ENCODE measurements at places on chromosomes 3 and 15. TPM values are rescaled to one million over a fixed set of nuclear protein-coding genes. Genes with fewer than 3 reads are reported as not detected.

Gene PDE12
- total RNA-seq = 18.3 TPM

Gene SLC22A13
- 0.60 TPM for total RNA-seq

Gene CLDN11
- 13.5 TPM for total RNA-seq

Gene PARP15
- 10.3 TPM for total RNA-seq

Gene DAPK2
- total RNA-seq = 109 TPM

Gene CPNE9
- total RNA-seq = not detected

Gene RNU5B-1
- total RNA-seq = not detected

DNA sequence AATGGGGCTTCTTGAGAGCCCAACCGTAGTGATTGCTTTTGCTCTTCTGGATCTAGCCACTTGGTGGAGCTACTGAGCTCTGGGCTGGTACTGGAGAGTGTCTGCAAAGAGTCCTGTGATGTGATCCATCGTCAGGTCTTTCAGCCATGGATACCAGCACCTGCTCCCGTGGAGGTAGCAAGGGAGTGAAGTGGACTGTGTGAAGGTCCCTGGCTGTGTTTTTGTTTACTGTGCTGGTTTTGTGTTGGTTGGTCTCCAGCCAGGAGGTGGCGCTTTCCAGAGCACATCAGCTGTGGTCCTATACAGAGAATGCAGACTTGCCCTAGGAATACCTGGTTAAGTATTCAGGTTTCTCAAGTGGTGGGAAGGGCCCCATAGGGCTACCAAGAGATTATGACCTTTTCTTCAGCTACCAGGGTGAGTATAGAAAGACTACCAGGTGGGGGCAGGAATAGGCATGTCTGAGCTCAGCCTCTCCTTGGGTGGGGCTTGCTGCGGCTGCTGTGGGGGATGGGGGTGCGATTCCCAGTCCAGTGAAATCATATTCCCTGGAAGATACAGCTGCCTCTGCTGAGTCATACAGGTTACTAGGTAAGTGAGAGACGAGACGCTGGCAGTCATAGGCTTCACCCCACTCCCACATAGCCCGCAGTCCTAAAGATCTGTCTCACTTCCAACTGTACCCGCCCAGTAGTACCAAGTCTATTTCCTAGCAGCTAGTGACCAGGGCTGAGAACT is 733.7 kb downstream of the ZNF385D start:
- H3K27ac ChIP-seq = no peak overlapping the region
- no peaks in the 10 kb centered on the region for H3K4me1 ChIP-seq
- no peak overlapping the region for H3K4me3 ChIP-seq

- H3K27me3 ChIP-seq = no peaks in the 10 kb centered on the region
- H3K27ac ChIP-seq = no peak overlapping the region
- H3K36me3 ChIP-seq = no peaks in the 10 kb centered on the region
- no peaks in the 10 kb centered on the region for H3K4me1 ChIP-seq
- no peak for DNase-seq
- H3K4me3 ChIP-seq = no peak overlapping the region
Observed at GRCh38 chr3:26100176-26100575, 310.3 kb downstream of the OXSM start.

- H3K4me1 ChIP-seq = no peaks in the 10 kb centered on the region
- no peak overlapping the region for H3K27ac ChIP-seq
- DNase-seq = no peak
- H3K4me3 ChIP-seq = no peak overlapping the region
- no peaks in the 10 kb centered on the region for H3K36me3 ChIP-seq
Observed at GRCh38 chr3:89025185-89025584, 82.2 kb upstream of the EPHA3 start.

- no peak overlapping the region for H3K4me3 ChIP-seq
- H3K4me1 ChIP-seq = no peaks in the 10 kb centered on the region
- H3K27me3 ChIP-seq = no peaks in the 10 kb centered on the region
- H3K27ac ChIP-seq = no peak overlapping the region
- H3K36me3 ChIP-seq = no peaks in the 10 kb centered on the region
Observed at GRCh38 chr3:113006359-113007056, 15.7 kb downstream of the GTPBP8 start.

GRCh38 chr3:147365196-147366115 is 40.9 kb downstream of the ZIC4 start:
- H3K4me1 ChIP-seq = no peaks in the 10 kb centered on the region
- no peak overlapping the region for H3K4me3 ChIP-seq
- no peaks in the 10 kb centered on the region for H3K36me3 ChIP-seq
- no peak for DNase-seq
- H3K27me3 ChIP-seq = peaks cover 99% of the 10 kb centered on the region
- no peak overlapping the region for H3K27ac ChIP-seq

DNA sequence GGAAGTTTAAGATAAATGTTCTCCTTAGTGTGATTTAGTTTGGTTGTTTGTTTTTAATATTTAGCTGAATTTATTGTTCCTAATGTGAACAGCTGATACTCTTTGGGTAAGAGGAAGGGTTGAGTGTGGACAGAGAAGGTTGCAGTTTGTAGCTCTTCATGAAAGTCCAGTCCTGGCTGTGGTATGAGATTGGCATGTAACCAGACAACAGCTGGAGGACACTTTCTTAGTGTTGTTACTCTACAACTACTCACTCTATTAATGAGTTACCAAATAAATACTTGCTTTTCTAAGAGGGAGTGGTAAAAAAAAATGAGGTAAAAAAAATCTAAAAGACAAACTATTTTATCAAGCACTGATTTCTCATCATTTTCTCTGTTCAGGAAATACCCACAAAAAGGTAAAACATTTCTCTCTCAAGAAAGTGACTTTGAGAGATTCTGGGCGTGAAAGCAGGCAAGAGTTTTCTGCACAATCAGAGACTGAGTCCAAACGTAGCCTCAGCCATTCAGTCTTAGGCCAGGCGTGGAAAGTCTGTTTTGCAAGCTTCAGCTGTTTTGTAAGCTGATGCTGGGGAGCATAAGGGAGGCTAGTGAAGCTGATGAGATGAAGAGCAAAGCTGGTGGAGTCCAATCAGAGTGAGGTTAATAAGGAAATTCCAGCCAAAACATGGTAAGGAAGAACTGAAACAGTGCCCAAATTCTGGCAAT is 138.5 kb upstream of the ARPP21 start:
- H3K27me3 ChIP-seq = no peaks in the 10 kb centered on the region
- no peak overlapping the region for H3K4me3 ChIP-seq
- no peaks in the 10 kb centered on the region for H3K4me1 ChIP-seq
- H3K36me3 ChIP-seq = no peaks in the 10 kb centered on the region

GRCh38 chr3:172285844-172286243 is 162.4 kb downstream of the GHSR start:
- H3K27ac ChIP-seq = no peak overlapping the region
- DNase-seq = no peak
- H3K4me3 ChIP-seq = no peak overlapping the region
- no peaks in the 10 kb centered on the region for H3K27me3 ChIP-seq
- no peaks in the 10 kb centered on the region for H3K36me3 ChIP-seq

GRCh38 chr3:38032328-38032865 is 3.0 kb upstream of the PLCD1 start:
- peaks cover 8% of the 10 kb centered on the region for H3K27me3 ChIP-seq
- no peaks in the 10 kb centered on the region for H3K36me3 ChIP-seq
- H3K27ac ChIP-seq = no peak overlapping the region

- H3K27ac ChIP-seq = no peak overlapping the region
- H3K4me3 ChIP-seq = no peak overlapping the region
- H3K27me3 ChIP-seq = no peaks in the 10 kb centered on the region
- H3K36me3 ChIP-seq = no peaks in the 10 kb centered on the region
- no peak for DNase-seq
Observed at GRCh38 chr3:49026536-49026935, 2.7 kb downstream of the IMPDH2 start.

- DNase-seq = no peak
- no peaks in the 10 kb centered on the region for H3K4me1 ChIP-seq
- H3K36me3 ChIP-seq = no peaks in the 10 kb centered on the region
- H3K4me3 ChIP-seq = no peak overlapping the region
- no peak overlapping the region for H3K27ac ChIP-seq
Observed at GRCh38 chr15:74062671-74063070, 19.7 kb downstream of the GOLGA6A start.

- no peak overlapping the region for H3K27ac ChIP-seq
- no peaks in the 10 kb centered on the region for H3K4me1 ChIP-seq
- no peaks in the 10 kb centered on the region for H3K36me3 ChIP-seq
Observed at GRCh38 chr15:100802421-100803170, 77.0 kb upstream of the ALDH1A3 start.

GRCh38 chr3:18843983-18844382 is 304.3 kb upstream of the KCNH8 start:
- H3K27ac ChIP-seq = no peak overlapping the region
- DNase-seq = no peak
- H3K4me1 ChIP-seq = no peaks in the 10 kb centered on the region
- no peaks in the 10 kb centered on the region for H3K36me3 ChIP-seq
- H3K4me3 ChIP-seq = no peak overlapping the region

- H3K4me3 ChIP-seq = no peak overlapping the region
- no peaks in the 10 kb centered on the region for H3K4me1 ChIP-seq
- H3K27ac ChIP-seq = no peak overlapping the region
- H3K36me3 ChIP-seq = no peaks in the 10 kb centered on the region
- DNase-seq = no peak
Observed at GRCh38 chr3:64935971-64936370, 248.2 kb upstream of the ADAMTS9 start.

DNA sequence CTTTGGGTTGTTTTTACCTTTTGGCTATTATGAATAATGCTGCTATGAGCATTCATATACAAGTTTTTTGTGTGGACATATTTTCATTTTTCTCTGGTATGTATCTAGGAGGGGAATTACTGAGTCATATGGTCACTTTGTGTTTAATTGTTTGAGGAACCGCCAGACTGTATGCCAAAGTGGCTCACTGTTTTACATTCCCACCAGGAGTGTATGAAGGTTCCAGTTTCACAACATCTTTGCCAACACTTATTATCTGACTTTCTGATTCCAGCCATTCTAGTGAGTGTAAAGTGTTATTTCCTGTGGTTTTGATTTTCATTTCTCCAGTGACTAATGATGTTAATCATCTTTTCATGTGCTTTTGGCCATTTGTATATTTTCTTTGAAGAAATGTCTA is 51.8 kb downstream of the CMTM7 start:
- no peaks in the 10 kb centered on the region for H3K4me1 ChIP-seq
- H3K27ac ChIP-seq = no peak overlapping the region
- H3K27me3 ChIP-seq = no peaks in the 10 kb centered on the region
- DNase-seq = no peak
- H3K36me3 ChIP-seq = no peaks in the 10 kb centered on the region
- H3K4me3 ChIP-seq = no peak overlapping the region

DNA sequence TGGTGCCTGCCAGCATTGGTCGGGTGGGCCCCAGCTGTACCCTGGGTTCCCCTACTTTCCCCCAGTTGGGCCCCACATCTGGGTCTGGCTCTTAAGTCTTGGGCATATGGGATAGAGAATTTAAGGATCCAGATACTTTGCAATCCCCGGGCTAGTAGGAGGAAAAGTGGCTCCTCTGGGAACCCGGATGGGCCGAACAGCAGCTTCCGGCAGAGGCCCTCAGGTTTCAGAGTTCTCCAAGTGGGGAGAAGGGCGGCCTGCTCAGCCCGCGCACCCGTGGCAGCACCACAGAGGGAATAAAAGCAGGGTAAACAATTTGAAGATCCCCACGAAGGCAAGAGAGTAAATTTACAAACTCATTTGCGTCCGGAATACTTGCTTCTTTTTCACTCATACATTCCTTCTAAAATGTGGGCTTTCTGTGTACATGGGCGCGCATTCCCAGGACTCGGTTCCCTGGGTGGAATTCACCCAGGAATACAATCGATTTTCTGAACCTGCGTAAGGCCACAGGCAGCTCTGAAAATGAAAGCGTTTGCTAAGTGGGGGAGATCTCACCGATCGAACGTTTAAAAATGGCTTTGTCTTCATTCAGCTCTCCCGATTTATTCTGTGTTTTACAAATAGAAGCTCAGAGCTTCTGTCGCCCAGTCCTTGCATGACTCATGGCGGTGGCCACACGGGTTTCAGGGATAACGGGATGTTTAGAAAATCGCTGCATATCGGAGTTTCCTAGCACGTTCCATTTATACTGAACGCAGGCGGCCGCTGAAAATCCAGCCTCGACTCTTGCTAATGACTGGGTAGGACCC is 74.0 kb upstream of the POLG start:
- peak overlapping the region; percentile 11 for H3K4me3 ChIP-seq
- no peak for DNase-seq
- H3K4me1 ChIP-seq = peaks cover 48% of the 10 kb centered on the region
- H3K36me3 ChIP-seq = no peaks in the 10 kb centered on the region
- H3K27me3 ChIP-seq = peaks cover 100% of the 10 kb centered on the region
- no peak overlapping the region for H3K27ac ChIP-seq

GRCh38 chr3:182406786-182407185 is 386.5 kb upstream of the ATP11B start:
- H3K36me3 ChIP-seq = no peaks in the 10 kb centered on the region
- no peaks in the 10 kb centered on the region for H3K27me3 ChIP-seq
- no peak overlapping the region for H3K4me3 ChIP-seq
- H3K27ac ChIP-seq = no peak overlapping the region

GRCh38 chr15:65827065-65827464 is 35.0 kb upstream of the DENND4A start:
- H3K27ac ChIP-seq = no peak overlapping the region
- no peaks in the 10 kb centered on the region for H3K36me3 ChIP-seq
- no peak for DNase-seq
- no peaks in the 10 kb centered on the region for H3K27me3 ChIP-seq
- no peak overlapping the region for H3K4me3 ChIP-seq

Measured in transverse colon (tissue), 4 donors.